ENCODE measurements at places on chromosomes 12 and 14.

DNA sequence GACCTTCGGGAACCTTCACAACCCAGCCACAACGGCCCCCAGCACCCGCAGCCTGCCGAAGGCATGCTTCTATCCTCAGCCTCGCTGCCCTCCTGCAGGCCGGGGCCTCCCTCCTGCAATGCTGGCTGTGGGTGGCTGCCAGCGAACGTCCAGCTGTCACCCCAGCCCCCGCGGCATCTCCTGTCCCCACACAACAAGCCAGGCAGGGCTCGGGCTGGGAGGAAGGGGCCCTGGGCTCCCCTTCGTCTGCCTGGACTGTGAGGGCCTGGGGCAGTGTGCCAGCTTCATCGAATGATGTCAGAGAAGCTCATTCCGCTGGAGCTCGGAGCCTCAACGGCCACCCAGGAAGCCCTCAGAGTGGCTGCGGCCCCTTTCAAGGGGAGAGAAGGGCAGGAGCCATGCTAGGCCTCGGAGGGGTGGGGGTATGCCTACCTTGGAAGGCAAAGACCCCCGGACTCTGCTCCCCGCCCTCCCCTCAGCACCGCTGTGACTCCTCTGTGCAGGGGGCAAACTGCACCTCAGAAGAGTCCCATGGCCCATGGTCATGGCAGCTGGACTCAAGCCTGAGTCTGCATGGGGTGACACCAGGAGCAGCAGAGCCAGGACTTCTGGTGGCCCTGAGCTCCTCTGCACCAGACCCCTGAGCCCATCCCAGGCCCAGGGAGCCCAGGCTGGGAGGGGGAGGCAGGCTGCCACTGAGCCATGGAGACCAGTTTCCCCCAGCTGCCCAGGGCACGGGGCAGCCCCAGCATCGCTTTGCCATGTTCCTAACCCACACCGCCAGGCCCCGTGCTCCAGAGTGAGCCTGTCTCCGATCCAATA lies 24.7 kb upstream of the C14orf180 start:
- no peak for DNase-seq

GRCh38 chr14:101197595-101198397 lies 294.3 kb upstream of the RTL1 start:
- DNase-seq = no peak

DNA sequence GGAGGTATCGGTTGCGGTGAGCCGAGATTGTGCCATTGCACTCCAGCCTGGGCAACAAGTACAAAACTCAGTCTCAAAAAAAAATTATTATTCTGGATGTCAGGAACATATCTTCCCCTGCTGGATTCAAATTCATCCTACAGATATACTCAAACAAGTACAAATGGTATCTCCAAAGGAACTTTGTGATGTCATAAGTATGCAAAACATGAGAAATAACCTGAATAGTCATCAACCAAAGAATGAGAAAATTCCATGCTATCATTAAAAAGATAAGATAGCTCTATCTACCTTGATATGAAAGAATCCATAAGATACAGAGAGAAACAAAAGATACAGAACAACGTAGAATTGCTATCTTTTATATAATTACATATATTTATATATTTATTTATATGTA lies 67.7 kb downstream of the EEA1 start:
- no peak for DNase-seq

GRCh38 chr12:11893998-11894397 lies 176.7 kb upstream of the BCL2L14 start:
- DNase-seq = no peak

GRCh38 chr12:119911182-119911581 lies 34.1 kb upstream of the CIT start:
- peak; percentile 40 for DNase-seq

- DNase-seq = no peak
Observed at GRCh38 chr12:122848471-122849351, 13.5 kb downstream of the HIP1R start.

DNA sequence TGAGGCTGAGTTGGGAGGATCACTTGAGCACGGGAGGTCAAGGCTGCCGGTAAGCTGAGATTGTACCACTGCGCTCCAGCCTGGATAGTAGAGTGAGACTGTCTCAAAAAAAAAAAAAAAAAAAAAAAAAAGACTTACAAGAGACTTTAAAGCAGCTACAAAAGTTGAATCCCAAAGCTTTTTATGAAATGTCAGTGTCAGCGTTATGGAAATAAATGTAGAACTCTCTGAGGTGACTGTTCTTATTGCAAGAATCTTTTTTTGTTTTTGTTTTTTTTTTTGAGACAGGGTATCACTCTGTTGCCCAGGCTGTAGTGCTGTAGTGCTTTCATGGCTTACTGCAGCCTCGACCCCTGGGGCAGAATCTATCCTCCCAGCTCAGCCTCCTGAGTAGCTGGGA lies 17.2 kb downstream of the FUT8 start:
- DNase-seq = no peak

DNA sequence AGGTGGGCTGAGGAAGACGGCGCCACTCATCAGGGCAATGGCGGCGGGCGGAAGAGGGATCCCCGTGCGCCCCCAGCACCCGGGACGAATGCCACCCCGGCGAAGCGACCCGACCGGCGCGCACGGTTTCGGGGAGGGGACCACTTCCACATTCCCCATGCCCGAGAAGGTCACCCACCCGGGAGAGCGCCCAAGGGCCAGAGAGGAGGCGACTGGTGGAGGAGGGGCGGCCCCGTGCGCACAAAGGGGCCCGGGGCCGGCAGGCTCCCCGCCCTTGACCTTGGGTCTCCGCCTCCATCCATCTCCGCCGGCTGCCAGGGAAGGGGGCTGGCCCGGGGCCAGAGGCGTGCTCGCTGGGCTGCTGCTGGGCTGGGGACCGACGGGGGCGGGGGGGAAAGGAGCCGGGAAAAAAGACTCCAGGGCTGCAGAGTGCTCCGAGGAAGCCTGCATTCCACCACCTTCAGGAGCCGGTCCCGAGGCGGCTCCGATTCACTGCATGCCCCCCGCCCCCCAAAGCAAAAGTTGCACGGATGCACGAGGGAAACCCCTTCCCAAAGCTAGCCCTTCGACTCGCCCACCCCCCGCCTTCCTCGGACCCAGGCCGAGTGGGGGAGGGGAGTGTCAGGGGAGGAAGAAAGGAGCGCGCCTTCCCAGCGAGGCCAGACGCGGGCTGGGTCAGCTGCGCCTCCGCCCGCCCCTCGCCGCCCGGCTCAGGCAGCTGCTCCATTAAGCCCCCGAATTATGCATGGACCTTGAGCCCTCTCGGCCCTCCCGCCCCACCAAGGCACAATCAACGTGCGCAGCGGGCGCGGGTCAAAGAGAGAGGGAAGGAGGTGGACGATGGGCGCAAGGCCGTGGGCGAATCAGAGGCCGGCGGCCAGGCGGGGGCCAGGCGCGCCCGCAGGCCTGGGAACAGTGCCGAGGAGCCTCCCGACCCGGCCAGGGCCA lies 26.2 kb downstream of the BCL11B start:
- no peak for DNase-seq

DNA sequence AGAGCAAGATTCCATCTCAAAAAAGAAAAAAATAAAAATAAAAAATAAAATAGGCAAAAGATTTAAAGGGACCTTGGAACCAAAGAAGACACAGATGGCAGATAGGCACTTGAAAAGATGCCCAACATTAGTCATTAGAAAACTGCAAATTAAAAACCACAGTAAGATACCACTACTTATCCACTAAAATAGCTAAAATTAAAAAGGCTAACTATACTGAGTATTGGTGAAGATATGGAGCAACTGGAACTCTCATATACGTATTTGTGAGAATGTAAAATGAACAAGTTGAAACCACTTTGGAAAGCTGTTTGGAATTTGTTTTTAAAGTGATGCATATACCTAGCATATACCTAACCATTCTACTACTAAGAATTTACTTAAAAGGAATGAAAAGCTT lies 22.3 kb downstream of the BLTP3B start:
- DNase-seq = no peak

DNA sequence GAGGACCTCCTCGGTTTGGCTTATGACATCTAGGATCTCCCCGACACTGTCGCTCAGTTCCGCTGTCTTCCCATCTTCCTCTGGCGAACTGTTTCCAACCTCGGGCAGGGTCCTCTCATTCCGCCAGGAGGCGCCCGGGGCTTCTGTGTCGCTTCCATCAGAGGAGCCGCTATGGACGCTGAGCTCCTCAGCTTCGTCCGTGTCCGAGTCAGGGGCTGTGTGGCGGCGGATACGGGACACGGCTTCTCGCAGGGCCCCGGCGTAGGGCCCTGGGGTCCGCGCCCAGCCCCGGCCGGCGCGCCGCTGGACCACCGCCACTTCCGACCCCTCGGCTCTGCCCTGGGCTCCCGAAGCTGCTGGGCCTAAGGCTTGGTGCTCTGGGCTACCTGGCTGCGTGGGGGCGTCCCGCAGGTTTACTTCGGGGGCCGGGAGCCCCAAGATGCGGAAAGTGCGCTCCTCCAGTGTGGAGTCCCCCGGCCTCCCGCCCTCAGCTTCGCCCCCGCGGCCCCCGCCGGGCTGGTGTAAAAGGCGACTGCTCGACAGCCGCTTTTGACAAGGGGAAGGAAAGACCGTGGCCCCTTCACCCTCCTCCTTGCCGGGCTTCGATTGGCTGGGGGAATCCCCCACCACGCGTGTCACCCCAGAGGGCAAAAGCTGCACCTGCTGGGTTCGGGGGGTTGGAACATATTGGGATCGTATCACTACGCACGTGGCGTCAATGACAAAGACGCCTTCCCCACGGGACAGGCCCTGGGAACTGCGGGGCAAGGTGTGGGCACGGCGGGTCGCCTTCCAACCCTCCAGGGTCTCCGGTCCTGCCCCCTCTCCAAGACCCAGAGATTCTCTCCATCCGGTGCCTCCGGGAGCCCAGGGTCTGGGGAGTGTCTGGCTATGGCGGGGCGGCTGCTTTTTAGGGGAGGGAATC lies 2.1 kb downstream of the DDN start:
- no peak for DNase-seq

GRCh38 chr14:63486738-63487137 lies 56.4 kb downstream of the PPP2R5E start:
- no peak for DNase-seq

- DNase-seq = no peak
Observed at GRCh38 chr12:30191696-30192455, 408.1 kb upstream of the TMTC1 start.

GRCh38 chr14:103112400-103113243 lies 10.6 kb upstream of the TNFAIP2 start:
- no peak for DNase-seq

DNA sequence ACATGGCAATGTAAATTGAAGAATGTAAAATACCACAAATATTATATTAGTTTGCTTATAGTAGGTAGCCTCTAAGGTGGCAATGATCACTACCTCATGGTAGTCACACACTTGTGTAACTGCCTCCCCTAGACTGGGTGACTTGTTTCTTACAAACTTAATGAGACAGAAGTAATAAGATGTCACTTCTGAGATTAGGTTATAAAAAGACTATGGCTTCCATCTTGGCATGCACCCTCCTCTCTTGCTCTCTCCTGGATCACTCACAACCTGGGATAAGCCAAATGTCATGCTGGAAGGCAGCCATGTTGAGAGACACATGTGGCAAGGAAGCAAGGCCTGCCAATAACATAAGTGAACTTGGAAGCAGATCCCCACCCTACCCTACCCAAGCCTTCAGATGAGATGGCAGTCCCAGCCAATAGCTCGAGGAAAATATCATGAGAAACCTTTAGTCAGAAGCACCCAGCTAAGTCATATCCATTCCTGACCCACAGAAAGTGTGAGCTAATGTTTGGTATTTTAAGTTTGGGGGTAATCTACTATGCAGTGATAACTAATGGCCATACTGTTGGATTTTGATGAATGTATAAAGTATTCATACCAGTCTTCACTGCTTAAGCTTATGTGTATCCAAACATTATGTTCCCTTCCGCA lies 43.3 kb downstream of the PPP1R12A start:
- DNase-seq = no peak

DNA sequence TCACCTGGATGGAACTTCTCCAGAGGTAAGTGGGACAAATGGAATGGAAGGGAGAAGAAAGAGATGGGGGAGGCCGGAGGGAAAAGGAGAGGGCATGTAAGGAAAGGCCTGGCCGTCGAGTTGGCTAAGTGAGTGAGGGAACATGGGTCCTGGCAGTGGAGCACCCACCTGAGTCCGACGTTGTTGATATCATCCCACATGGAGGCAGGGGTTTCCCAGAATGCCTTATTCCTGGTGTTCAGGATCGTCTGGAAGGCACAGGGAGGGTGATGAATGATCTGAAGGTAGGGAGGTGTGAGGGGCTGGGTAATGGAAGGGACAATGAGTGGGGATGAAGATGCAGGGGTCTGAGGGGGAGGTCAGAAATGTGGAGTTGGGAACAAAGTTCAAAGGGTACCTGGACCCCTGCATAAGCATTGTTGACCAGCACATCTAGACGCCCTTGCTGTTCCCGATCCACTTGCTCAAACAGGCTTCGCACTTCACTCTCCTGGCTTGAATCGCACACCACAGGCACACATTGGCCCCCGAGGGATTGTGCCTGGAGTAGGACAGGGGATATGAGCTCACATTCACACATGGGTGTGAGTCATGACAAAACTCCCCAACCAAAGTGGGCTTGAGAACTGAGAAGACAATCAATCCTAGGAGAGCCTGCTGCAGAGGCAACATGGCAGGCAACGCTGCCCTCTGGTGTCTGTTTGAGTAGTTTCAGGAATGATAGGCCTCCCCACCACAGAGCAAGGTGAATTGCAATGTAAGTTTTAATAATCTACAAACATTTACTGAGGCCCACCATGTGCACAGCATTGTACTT lies 3.0 kb downstream of the DHRS1 start:
- DNase-seq = peak; percentile 60

- DNase-seq = no peak
Observed at GRCh38 chr14:105099778-105100177, 34.5 kb upstream of the GPR132 start.

GRCh38 chr12:102602521-102602920 lies 122.2 kb upstream of the IGF1 start:
- DNase-seq = no peak

- DNase-seq = no peak
Observed at GRCh38 chr14:91159906-91160305, 46.0 kb downstream of the DGLUCY start.

DNA sequence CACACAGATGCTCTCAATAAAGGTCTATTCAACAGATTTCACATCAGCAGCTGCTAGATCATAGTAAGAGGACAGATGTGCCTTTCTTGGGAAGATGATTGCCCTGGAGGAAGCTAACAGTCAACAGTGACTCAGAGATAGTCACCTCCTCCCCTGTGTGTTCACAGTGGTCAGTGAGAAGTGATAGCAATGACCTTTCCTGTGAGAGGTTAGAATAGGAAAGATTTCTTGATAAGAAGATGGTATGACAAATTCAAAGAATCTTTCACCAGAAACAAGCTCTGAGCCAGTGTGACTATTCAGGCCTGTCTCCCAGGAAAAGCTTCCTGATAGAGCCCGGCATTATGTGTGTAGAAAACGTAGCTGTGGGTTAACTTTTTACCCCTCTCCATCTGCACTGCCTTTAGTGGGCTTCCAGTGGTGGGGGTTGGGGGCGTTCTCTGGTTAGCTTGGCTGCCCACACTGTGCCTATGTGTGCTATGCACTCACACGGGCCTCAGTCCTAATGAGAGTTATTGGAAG lies 66.4 kb upstream of the ARHGAP5 start:
- DNase-seq = peak; percentile 85

GRCh38 chr12:6963016-6963731 lies 7.3 kb downstream of the PHB2 start:
- DNase-seq = no peak

GRCh38 chr12:52613384-52614030 lies 4.9 kb downstream of the KRT73 start:
- DNase-seq = no peak

Data from HTR-8/SVneo (cell line).